Cardiac atrium fibroblast (primary cell): ENCODE measurements at places on chromosomes 4 and X. TPM values are rescaled to one million over a fixed set of nuclear protein-coding genes. Genes with fewer than 3 reads are reported as not detected.

The RHOXF1 gene
- not detected in 2 replicates for total RNA-seq

The CTAG1A gene
- not detected in 2 replicates for total RNA-seq

The NONO gene
- 235 and 253 TPM in 2 replicates for total RNA-seq

The ZNF630 gene
- 0.18 and 0.97 TPM in 2 replicates for total RNA-seq

The CYSLTR1 gene
- total RNA-seq = not detected in 2 replicates

The MAD2L1 gene
- total RNA-seq = 8.1 and 19.6 TPM in 2 replicates

The CCNA2 gene
- 16.8 and 23.0 TPM in 2 replicates for total RNA-seq

The TBC1D8B gene
- total RNA-seq = 12.8 and 13.0 TPM in 2 replicates
